ENCODE measurements at places on chromosomes 2 and 18. TPM values are rescaled to one million over a fixed set of nuclear protein-coding genes. Genes with fewer than 3 reads are reported as not detected.
A peak's percentile ranks its signal among the peaks of the same experiment; 100 is the strongest.

Gene IL1F10
- 0.68 TPM for total RNA-seq

- no peak overlapping the region for H3K4me3 ChIP-seq
These were observed 115.4 kb downstream of the BMPR2 start for GRCh38 chr2:202491514-202491913.

DNA sequence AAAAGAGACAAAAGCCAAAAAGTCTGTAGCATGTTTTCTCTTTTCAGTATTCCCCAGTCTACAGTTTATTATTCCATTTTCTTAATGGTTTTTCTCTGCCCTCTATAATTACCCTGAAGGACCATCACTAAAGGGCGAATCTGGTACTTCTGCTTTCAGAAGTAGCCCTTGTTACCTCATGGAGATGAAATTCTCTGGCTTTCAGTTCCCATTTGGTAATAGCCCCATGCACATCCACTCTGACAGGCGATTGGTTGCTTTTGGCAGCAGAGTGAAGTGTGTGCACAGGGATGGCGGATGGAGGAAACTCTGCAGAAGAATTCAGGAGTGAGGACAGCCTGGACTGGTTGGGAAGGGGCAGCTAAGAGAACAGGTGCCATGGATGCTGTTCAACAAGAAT lies 66.3 kb upstream of the NABP1 start:
- no peak overlapping the region for H3K27ac ChIP-seq
- no peak overlapping the region for H3K4me3 ChIP-seq
- no peak for DNase-seq
- H3K27me3 ChIP-seq = no peaks in the 10 kb centered on the region

Gene FKBP1B
- total RNA-seq = 3.0 TPM

DNA sequence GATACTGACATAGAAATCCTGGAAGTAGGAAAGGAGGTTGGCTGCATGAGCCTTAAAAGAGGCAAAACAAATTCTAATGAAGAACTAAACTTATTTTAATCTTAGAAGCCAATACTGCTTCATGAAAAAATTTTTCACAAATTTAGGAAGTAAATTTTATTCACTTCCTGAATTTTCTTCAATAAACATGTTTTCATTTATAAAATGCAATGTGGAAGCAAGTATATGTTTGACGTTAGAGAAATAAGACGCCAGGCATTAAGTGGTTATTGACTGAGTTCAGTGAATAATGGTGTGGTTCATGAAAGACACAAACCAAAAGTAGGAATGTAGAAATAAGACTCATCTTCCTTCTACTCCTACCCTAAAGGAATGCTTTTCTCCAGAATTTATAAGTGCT lies 136.4 kb downstream of the USP34 start:
- no peaks in the 10 kb centered on the region for H3K4me1 ChIP-seq
- H3K36me3 ChIP-seq = no peaks in the 10 kb centered on the region
- no peak for DNase-seq

Gene KLF11
- 55.0 TPM for total RNA-seq

Gene CRYGC
- total RNA-seq = 2.2 TPM

Gene ALPG
- 1.0 TPM for total RNA-seq

DNA sequence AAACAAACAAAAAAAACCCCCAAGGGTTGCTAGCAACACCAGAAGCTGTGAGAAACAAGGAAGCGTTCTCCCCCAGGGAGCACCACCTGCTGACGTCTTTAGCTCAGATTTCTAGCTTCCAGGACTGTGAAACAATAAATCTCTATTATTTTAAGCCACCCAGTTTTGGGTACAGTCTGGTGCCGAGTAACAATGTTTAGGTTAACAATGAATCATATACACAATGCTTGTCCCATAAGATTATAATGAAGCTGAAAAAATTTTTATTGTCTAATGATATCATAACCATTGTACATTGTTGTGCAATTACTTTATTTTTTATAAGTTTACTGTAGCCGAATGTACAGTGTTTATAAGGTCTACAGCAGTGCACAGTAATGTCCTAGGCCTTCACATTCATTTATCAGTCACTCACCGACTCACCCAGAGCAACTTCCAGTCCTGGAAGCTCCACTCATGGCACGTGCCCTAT lies 72.1 kb upstream of the CAB39 start:
- no peaks in the 10 kb centered on the region for H3K27me3 ChIP-seq
- no peak for DNase-seq
- H3K36me3 ChIP-seq = no peaks in the 10 kb centered on the region
- no peak overlapping the region for H3K27ac ChIP-seq

- H3K27me3 ChIP-seq = no peaks in the 10 kb centered on the region
- no peaks in the 10 kb centered on the region for H3K36me3 ChIP-seq
- H3K4me1 ChIP-seq = no peaks in the 10 kb centered on the region
- no peak for DNase-seq
- no peak overlapping the region for H3K27ac ChIP-seq
These were observed 92.3 kb upstream of the CAPN13 start for GRCh38 chr2:30899516-30900054.

Gene C2orf80
- total RNA-seq = not detected

DNA sequence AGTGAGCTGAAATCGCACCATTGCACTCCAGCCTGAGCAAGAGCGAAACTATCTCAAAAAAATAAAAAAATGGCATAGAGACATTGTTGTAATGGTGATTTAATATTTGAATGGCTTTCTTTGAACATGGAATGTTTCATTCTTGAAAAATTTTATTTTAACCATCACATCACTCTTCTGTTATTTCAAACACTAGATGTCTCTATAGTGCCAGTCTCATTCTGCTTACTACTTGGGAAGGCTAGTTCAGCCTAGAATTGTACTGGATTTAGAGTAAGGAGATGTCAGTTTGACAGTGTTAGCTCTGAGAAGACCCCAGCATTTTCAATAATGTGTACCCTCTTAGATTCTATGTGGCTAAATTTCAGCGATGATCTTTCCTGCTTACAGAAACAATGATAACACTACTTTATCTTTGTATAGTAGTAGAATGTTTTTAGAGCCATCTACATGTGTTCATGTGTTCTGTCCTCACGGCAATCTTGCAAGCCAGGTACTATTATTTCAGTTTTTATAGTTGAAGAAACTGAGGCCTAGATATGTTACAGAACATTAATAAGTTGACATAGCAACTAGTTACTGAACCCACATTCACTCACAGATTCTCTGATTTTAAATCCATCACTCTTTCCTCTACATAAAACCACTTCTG lies 142.9 kb upstream of the ZSWIM2 start:
- H3K36me3 ChIP-seq = no peaks in the 10 kb centered on the region
- H3K4me3 ChIP-seq = no peak overlapping the region
- H3K27me3 ChIP-seq = no peaks in the 10 kb centered on the region

Gene DCDC2C
- total RNA-seq = 10.6 TPM

GRCh38 chr2:88082781-88083180 lies 15.2 kb downstream of the SMYD1 start:
- DNase-seq = peak; percentile 22
- H3K27ac ChIP-seq = peak overlapping the region; percentile 60
- H3K27me3 ChIP-seq = no peaks in the 10 kb centered on the region
- H3K4me1 ChIP-seq = peaks cover 13% of the 10 kb centered on the region
- no peak overlapping the region for H3K4me3 ChIP-seq

Gene LYPD6
- 6.8 TPM for total RNA-seq

GRCh38 chr2:82636402-82637020 lies 1822.6 kb downstream of the SUCLG1 start:
- H3K27ac ChIP-seq = no peak overlapping the region
- no peaks in the 10 kb centered on the region for H3K27me3 ChIP-seq
- H3K4me3 ChIP-seq = no peak overlapping the region
- no peaks in the 10 kb centered on the region for H3K36me3 ChIP-seq
- no peak for DNase-seq
- H3K4me1 ChIP-seq = no peaks in the 10 kb centered on the region

Gene LHCGR
- total RNA-seq = 7.5 TPM

Gene TMEM163
- 37.3 TPM for total RNA-seq

DNA sequence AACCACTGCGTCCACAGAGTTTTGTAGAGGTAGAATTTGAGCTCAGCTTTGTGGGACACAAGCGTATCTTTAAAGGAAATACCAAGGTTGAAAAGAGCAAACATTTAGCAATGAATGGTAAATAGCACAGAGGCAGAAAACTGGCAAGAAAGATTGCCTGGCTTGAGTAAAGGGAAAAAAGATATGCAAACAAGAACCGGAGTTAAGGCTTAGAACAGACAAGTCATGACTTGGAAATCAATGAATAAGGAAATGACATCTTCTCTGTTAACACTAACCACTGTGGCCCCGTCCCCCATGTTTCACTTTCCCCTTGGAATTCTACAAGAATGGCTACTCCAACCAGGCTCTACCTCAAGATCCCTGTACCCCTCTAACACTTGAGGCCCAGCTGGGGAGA lies 3.8 kb downstream of the STAM2 start:
- no peak overlapping the region for H3K27ac ChIP-seq
- H3K36me3 ChIP-seq = no peaks in the 10 kb centered on the region
- peaks cover 22% of the 10 kb centered on the region for H3K4me1 ChIP-seq
- no peak for DNase-seq

Gene SGPP2
- 3.0 TPM for total RNA-seq

Gene PRKAG3
- total RNA-seq = 0.39 TPM

- no peaks in the 10 kb centered on the region for H3K27me3 ChIP-seq
- H3K4me1 ChIP-seq = peaks cover 16% of the 10 kb centered on the region
- no peak for DNase-seq
- no peak overlapping the region for H3K27ac ChIP-seq
These were observed 6.8 kb downstream of the BIRC6 start for GRCh38 chr2:32363597-32363996.

DNA sequence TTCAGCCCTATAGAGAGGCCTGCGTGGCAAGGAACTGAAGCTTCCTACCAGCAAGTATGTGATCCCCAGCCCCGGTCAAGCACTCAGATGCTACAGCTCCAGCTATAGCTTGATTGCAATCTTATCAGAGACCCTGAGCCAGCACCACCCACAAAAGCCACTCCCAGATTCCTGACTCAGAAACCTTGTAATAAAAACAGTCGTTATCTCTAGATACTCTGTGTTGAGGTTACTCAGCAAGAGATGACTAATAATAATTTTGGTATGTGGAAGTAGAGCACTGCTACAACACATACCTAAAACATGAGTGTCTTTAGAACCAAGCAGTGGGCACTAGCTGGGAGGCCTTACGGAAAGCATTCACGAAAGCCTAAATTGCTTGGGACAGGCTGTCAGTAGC lies 216.9 kb downstream of the UXS1 start:
- no peak overlapping the region for H3K4me3 ChIP-seq
- H3K27me3 ChIP-seq = no peaks in the 10 kb centered on the region
- H3K36me3 ChIP-seq = no peaks in the 10 kb centered on the region
- no peaks in the 10 kb centered on the region for H3K4me1 ChIP-seq

GRCh38 chr18:13809531-13810255 lies 14.3 kb upstream of the MC5R start:
- no peaks in the 10 kb centered on the region for H3K4me1 ChIP-seq
- H3K27ac ChIP-seq = no peak overlapping the region
- no peaks in the 10 kb centered on the region for H3K36me3 ChIP-seq
- H3K4me3 ChIP-seq = no peak overlapping the region

Gene ABHD3
- total RNA-seq = 10.0 TPM

Gene TWIST2
- 10.3 TPM for total RNA-seq

GRCh38 chr2:212935752-212936151 lies 215.7 kb downstream of the IKZF2 start:
- H3K27ac ChIP-seq = no peak overlapping the region
- DNase-seq = no peak
- no peaks in the 10 kb centered on the region for H3K27me3 ChIP-seq
- no peaks in the 10 kb centered on the region for H3K36me3 ChIP-seq

- no peaks in the 10 kb centered on the region for H3K4me1 ChIP-seq
- DNase-seq = no peak
- H3K27ac ChIP-seq = no peak overlapping the region
- H3K36me3 ChIP-seq = no peaks in the 10 kb centered on the region
These were observed 535.1 kb downstream of the RNF144A start for GRCh38 chr2:7452110-7452876.

DNA sequence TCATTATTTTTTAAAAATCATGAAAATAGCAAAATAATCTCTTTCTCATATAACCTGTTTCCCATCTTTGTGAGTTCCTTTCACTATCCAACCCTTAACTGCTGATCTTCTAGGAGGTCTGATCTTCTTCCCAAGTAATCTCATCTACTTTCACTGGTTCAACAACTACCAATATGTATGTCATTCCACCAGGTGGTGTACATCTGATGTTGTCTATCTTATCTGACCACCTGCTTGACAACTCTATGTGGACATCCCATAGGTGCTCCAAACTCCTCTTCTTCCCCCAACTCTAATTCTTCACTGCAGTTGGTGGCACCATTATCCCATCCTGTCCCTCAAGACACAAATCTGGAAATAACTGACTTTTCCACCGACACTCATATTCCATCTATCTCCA lies 62.5 kb downstream of the FAM228A start:
- H3K4me1 ChIP-seq = no peaks in the 10 kb centered on the region
- no peaks in the 10 kb centered on the region for H3K27me3 ChIP-seq
- no peaks in the 10 kb centered on the region for H3K36me3 ChIP-seq
- no peak overlapping the region for H3K4me3 ChIP-seq
- no peak overlapping the region for H3K27ac ChIP-seq

Gene ITM2C
- 95.7 TPM for total RNA-seq

DNA sequence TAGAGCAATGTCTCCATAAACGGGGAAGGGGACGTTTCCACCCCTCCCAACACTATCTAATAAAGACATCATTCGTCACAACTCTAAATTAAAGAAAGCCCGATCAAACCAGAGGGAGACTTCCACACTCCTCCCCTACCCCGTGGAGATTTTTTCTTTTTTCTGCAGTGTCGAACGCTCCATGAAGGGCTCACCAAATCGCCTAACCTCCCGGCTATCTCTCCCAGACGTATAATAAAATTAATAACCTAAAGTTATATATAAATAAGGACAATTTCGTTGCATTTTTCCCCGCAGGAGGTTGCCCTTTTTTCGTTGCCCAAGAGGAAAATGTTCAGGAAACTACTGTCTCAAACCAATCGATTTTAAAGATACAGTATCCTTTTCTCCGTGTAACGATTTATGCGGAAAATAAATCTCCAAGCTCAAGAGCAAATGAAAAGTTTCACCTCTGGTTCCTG lies 2.4 kb downstream of the EVX2 start:
- H3K27me3 ChIP-seq = no peaks in the 10 kb centered on the region
- peaks cover 4% of the 10 kb centered on the region for H3K4me1 ChIP-seq
- no peaks in the 10 kb centered on the region for H3K36me3 ChIP-seq
- H3K4me3 ChIP-seq = no peak overlapping the region

GRCh38 chr2:237663517-237664110 lies 36.2 kb downstream of the LRRFIP1 start:
- no peak overlapping the region for H3K4me3 ChIP-seq
- no peaks in the 10 kb centered on the region for H3K4me1 ChIP-seq
- DNase-seq = no peak
- H3K36me3 ChIP-seq = no peaks in the 10 kb centered on the region
- no peaks in the 10 kb centered on the region for H3K27me3 ChIP-seq
- no peak overlapping the region for H3K27ac ChIP-seq

- DNase-seq = no peak
- H3K36me3 ChIP-seq = no peaks in the 10 kb centered on the region
- no peaks in the 10 kb centered on the region for H3K27me3 ChIP-seq
- no peak overlapping the region for H3K27ac ChIP-seq
These were observed 71.3 kb upstream of the LPIN2 start for GRCh38 chr18:3084206-3084605.
